ENCODE measurements at places on chromosomes 3 and 15.

DNA sequence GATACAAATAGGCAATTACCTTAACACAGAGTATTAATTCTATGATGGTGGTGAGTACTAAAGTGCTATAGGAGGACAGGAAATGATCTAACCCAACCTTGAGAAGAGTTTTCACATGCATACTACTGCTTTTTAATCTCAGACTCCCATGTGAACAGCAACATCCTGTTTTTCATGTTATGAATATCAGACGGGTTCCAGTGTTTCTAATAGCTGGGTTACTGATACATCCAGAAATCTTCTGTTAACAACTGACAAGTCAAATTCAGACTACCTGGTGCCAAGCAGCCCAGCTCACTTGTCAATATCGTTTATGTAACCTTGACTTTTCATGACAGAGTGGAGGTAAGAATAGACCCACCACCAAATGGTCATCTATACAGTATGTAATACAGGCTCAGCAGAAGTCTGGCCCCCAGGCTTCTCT, 220.2 kb upstream of the COL8A1 start:
- DNase-seq = no peak

DNA sequence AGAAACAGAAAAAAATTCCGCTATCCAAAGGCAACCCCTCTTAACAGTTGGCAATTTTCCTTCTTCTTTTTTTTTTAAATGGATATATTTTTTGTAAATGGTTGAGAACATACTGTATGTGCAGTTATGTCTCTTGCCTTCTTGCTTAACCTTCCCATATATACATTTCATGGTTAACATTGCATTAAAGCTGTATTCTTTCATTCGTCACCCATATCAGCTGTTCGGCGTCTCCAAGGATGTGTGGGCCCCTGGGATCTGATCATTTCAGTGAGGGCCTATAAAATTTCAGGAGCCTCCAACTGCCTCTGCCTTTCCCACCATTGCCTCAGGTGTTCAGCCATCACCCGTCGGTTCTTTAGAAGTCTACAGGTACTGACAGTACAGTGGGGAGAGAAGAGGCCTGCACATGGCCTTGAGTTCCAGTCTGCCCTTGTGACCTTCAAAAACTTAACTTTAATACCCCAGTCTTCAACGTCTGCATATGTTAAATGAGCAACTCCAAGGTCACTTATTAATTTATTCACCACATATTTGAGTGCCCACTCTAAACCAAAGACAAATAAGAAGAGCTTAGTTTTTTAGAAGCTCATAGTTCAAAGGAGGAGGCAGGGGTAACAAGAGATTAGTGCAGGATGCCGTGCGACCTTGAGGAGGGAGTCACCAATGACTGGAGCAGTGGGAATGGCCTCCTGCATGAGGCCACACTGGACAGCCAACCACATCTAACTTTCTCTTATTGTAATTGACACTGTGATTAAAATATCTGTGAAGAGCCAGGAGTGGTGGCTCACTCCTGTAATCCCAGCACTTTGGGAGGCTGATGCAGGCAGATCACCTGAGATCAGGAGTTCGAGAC, 6.9 kb downstream of the ST6GAL1 start:
- DNase-seq = no peak

GRCh38 chr15:74664028-74664616, 31.7 kb downstream of the EDC3 start:
- DNase-seq = no peak

GRCh38 chr3:58659051-58659675, 7.4 kb downstream of the FAM3D start:
- no peak for DNase-seq

GRCh38 chr15:38545179-38545578, 19.4 kb downstream of the RASGRP1 start:
- no peak for DNase-seq

DNA sequence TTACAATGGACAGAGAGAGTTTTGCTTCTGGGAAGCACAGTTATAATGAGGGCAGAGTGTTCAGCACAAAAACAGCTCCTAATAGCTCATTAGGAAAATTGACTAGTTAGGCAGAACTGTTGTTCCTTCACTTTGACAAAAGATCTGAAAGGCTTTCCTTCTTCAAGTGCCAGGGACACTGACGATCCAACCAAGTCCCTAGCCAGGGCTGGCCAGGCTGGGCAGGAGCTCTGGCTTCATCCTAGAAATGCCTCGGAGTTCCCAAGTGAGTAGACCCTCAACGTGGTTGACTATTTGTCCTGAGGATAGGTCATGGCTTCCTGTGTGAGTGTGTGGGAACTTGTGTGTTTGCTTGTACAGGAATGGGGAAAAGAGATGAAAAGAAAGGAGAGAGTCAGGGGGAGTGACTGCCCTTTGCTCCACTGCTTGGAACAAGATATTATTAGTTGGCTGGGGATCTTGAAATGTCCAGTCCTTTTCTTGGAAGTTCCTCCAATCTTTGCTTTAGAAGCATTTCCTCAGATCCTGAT, 617.9 kb downstream of the NTRK3 start:
- DNase-seq = no peak

DNA sequence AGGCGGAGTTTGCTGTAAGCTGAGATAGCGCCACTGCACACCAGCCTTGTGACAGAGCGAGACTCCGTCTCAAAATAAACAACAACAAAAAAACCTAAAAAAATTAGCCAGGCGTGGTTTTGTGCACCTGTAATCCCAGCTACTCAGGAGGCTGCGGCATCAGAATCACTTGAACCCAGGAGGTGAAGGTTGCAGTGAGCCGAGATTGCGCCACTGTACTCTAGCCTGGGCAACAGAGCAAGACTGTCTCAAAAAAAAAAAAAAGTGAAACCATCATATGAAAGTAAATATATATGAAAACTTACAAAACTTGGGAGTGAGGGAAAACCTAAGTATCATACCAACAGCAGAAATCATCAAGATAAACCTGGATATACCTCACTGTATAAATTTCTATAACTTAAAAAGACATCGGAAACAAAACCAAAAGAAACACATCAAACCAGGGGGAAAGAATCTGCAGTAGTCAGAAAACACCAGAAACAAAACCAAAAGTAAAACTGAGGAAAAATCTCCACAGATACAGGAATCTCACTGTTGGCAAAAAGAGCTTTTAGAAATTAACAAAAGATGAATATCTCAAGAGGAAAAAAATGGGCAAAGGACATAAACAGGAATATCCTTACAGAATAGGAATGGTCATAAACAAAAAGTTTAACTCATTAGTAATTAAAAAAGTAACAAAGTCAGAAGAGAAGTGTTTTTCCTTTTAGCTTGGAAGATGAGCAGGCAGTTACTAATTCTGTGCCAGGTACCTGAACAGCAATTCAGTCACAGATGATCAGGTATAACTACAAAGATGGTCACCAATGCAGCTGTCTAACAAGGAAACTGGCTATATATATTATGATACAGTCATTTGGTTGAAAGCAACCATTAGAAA, 41.3 kb downstream of the ETV5 start:
- no peak for DNase-seq

- DNase-seq = no peak
Measured at GRCh38 chr15:42819786-42820185, 82.9 kb upstream of the CDAN1 start.

GRCh38 chr3:123310741-123311140, 109.0 kb downstream of the SEC22A start:
- no peak for DNase-seq

- no peak for DNase-seq
Measured at GRCh38 chr3:67415511-67415910, 238.9 kb downstream of the SUCLG2 start.

DNA sequence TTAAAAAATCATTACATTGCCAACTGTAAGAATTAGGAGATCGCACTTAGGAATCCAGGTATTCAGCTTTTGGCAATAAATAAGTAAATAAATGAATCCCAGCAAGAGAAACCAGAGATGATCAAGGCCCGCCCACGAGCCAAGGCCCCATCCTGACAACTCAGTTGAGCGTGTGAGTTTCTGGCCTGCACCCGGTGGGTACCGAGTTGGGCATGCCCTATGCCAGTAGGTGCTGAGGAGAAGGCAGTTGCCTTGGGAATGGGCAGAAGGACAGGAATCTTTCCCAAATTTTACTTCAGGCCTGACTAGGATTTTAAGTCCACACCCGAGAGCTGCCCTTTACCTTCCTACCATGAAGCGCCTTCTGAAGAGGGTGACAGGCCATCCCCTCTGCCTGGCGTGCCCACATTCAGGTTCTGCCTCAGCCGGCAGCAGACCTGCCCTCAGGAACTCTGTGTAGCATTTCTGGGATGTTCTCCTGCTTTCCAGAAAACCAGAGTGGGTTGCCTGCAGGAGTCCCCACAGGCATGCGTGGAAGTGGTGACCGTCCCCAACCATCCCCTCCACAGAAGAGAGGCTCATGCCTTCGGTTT, 99.3 kb upstream of the ALDH1A3 start:
- DNase-seq = no peak

DNA sequence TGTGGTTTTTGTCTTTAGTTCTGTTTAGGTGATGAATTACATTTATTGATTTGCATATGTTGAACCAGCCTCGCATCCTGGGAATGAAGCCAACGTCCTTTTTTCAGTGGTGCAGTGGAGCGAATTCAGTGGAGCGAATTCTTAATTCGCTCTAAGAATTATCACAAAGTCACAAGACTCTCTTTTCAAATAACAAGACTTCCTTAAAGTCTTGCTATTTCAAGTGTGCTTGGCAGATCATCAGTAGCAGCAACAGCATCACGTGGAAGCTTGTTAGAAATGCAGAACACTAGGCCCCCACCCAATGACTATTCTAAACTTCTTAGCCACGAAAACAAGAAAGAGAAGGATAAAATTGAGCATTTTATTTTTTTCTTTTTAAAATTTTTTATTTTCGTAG, 58.1 kb upstream of the CD200R1L start:
- DNase-seq = no peak

DNA sequence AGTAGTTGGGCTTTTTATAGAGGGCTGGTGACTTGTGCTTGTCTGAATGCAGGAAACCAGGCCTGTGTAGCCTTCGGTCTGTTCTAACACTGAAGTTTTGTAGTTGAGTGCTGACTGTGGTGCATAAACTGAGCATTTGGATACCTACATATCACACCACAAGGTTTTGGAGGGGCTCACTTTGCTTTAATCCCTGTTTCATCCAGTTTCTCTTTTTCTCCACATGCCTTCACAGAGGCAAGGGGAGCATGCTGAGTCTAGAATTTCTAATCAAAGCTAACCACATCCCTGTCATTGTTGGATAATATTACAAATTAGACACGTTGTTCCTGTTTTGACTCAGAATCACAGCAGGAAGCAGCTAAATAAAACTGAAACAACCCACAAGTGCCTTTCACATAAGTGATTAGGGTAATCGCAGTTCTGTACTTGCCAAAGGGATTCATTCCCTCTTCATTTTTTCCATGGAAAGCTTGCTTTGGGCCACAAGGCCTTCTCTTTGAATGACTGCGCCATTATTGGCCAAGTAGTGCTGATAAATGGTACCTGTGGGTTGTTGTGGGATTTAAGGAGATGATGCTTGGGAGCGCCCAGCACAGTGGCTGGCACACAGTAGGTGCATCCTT, 48.9 kb downstream of the TGFBR2 start:
- no peak for DNase-seq

DNA sequence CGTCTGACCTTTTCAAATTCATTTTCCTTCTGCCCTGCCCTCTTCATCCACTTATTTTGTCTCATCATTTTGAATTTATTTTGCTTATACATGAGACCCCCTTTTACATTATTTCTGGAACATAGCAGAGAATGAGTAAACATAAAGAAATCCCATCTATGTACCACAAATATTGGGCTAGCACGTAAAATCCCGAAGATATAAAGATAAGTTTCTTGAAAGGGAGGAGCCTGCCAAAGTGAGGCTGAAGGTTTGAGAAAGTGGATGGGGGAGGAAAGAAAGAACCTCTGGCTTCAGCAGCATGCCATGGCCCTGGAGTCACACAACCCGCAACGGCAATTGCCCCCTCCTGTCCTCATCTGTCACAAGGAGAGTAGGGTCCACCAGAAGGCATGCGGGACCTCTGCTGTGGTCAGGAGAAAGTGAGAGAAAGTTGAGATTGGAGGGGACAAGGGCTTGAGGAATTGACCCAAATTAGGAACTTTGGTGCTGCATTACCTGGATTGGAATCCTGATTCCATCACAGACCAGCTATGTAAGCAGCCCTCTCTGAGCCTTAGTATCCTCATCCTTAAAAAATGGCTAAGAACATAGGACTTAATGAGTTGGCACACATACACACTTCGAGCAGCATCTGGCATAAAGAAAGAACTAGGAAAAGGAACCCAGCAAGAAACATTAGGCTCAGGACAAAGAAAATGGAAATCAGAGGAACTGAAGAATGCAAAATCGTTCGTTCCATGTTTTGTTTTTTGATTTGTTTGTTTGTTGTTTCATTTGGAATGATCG, 53.7 kb upstream of the GYG1 start:
- DNase-seq = no peak

- no peak for DNase-seq
Measured at GRCh38 chr3:8464668-8465067, 37.0 kb upstream of the LMCD1 start.

- no peak for DNase-seq
Measured at GRCh38 chr3:117761703-117762620, 1052.4 kb downstream of the TUSC7 start.

- DNase-seq = no peak
Measured at GRCh38 chr3:52428151-52429005, 16.5 kb downstream of the SEMA3G start.

GRCh38 chr3:135907422-135908165, 57.9 kb upstream of the PPP2R3A start:
- DNase-seq = no peak

- no peak for DNase-seq
Measured at GRCh38 chr15:44069489-44069888, 125.6 kb downstream of the FRMD5 start.

GRCh38 chr3:126746395-126747177, 42.5 kb downstream of the CHCHD6 start:
- DNase-seq = no peak

GRCh38 chr15:41881920-41882688, 11.7 kb downstream of the SPTBN5 start:
- DNase-seq = no peak

GRCh38 chr3:31953636-31954035, 27.4 kb downstream of the OSBPL10 start:
- DNase-seq = no peak

DNA sequence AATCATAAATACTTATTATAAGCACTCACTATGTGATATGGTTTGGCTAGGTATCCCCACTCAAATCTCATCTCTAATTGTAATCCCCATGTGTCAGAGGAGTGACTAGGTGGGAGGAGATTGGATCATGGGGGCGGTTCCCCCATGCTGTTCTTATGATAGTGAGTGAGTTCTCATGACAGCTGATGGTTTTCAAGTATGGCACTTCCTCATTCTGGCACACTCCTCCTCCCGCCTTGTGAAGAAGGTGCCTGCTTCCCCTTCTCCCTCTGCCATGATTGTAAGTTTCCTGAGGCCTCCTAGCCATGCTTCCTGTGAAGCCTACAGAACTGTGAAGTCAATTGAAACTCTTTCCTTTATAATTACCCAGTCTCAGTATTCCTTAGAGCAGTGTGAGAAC, 53.3 kb upstream of the CHMP2B start:
- DNase-seq = no peak

- DNase-seq = no peak
Measured at GRCh38 chr3:44924457-44925084, 50.2 kb downstream of the TGM4 start.

DNA sequence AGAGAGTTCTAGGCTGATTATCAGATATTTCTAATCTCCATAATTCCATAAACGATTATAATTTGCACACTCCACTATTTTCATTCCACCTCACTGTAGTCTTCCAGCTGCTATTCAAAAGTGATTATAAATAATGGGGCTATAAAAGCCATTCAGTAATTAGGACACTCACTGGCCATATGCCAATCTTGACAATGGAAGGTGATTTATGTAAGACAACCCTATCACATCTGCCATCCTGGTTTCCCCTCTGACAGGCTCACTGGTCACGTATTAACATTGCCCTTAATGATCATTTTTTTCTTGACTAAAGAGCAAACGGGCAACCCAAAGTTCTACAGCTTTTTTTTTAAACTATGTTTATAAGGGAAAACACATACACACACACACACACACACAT, 402.4 kb downstream of the MAGI1 start:
- DNase-seq = no peak

Data from stimulated activated CD8-positive, alpha-beta memory T cell treated with anti-CD3 and anti-CD28 coated beads, Interleukin-15, amount 100 ng/mL, for 4 hours (primary cell).